Psoas muscle (tissue), 8 donors: ENCODE measurements at places on chromosomes 11 and 22. TPM values are rescaled to one million over a fixed set of nuclear protein-coding genes. Genes with fewer than 3 reads are reported as not detected.

Gene C11orf97
- not detected for polyA plus RNA-seq

Gene DMC1
- polyA plus RNA-seq: 0.91 TPM

Gene ELF5
- not detected for polyA plus RNA-seq

Gene PVALB
- polyA plus RNA-seq: 1.1 TPM

Gene MAP6
- 0.26 TPM for polyA plus RNA-seq

Gene SLC17A6
- not detected for polyA plus RNA-seq

Gene DEPDC7
- 4.8 TPM for polyA plus RNA-seq

Gene DCDC1
- polyA plus RNA-seq: not detected

Gene CCDC116
- polyA plus RNA-seq: 0.07 TPM

Gene E2F8
- polyA plus RNA-seq: 1.00 TPM

Gene UBQLN3
- not detected for polyA plus RNA-seq

Gene C11orf21
- 0.04 TPM for polyA plus RNA-seq

Gene KREMEN1
- 7.7 TPM for polyA plus RNA-seq

Gene MOGAT2
- polyA plus RNA-seq: 0.04 TPM

Gene BARX2
- not detected for polyA plus RNA-seq

Gene REXO2
- polyA plus RNA-seq: 57.4 TPM

Gene POU2F3
- not detected for polyA plus RNA-seq

Gene TMEM86A
- polyA plus RNA-seq: 2.1 TPM

Gene RBMXL2
- polyA plus RNA-seq: not detected

Gene CRKL
- polyA plus RNA-seq: 29.7 TPM

Gene WNT11
- 4.8 TPM for polyA plus RNA-seq

Gene BACE1
- 2.7 TPM for polyA plus RNA-seq

Gene NDUFS3
- 528 TPM for polyA plus RNA-seq

Gene CASTOR1
- 5.1 TPM for polyA plus RNA-seq

Gene RPS19BP1
- polyA plus RNA-seq: 313 TPM

Gene ANO5
- 15.9 TPM for polyA plus RNA-seq

Gene ADORA2A
- 1.7 TPM for polyA plus RNA-seq

Gene SHISAL1
- 0.04 TPM for polyA plus RNA-seq

Gene DAGLA
- 1.7 TPM for polyA plus RNA-seq

Gene ARHGEF12
- polyA plus RNA-seq: 40.0 TPM

Gene MFRP
- polyA plus RNA-seq: not detected

Gene SAA4
- not detected for polyA plus RNA-seq

Gene OR52N4
- not detected for polyA plus RNA-seq

Gene EED
- 8.1 TPM for polyA plus RNA-seq

Gene C22orf15
- not detected for polyA plus RNA-seq

Gene TPP1
- polyA plus RNA-seq: 11.8 TPM

Gene DYNC2H1
- polyA plus RNA-seq: 1.1 TPM

Gene OR4A16
- polyA plus RNA-seq: not detected

Gene HBE1
- not detected for polyA plus RNA-seq

Gene TRIM49
- not detected for polyA plus RNA-seq

Gene CTTN
- polyA plus RNA-seq: 88.4 TPM

Gene OR51I1
- polyA plus RNA-seq: not detected

Gene TMEM151A
- 0.04 TPM for polyA plus RNA-seq

Gene NAGA
- 5.3 TPM for polyA plus RNA-seq

Gene ZW10
- 26.6 TPM for polyA plus RNA-seq

Gene SERHL2
- polyA plus RNA-seq: 0.96 TPM
